Non-pigmented ciliary epithelial cell (primary cell): ENCODE measurements at places on chromosomes 2 and 18.

DNA sequence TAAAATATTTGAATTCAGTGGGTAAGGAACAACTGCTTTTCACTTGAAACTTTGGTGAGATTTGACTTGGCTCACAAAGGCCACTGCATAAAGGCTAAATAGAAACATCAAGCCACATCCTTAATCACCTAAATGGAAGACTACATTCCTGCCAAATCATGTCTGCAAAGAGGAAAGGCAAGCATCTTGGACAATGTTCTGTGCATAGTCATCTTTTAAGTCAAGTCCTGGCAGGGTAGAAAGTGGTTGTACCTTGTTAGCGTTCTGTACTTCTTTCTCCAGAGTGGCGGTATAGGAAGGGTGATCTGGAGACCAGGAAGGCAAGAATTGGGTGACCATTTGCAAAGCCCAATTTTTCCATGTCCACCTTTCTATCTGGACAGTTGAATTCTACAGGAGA is 121.4 kb upstream of the SLC14A2 start:
- DNase-seq, result no peak

DNA sequence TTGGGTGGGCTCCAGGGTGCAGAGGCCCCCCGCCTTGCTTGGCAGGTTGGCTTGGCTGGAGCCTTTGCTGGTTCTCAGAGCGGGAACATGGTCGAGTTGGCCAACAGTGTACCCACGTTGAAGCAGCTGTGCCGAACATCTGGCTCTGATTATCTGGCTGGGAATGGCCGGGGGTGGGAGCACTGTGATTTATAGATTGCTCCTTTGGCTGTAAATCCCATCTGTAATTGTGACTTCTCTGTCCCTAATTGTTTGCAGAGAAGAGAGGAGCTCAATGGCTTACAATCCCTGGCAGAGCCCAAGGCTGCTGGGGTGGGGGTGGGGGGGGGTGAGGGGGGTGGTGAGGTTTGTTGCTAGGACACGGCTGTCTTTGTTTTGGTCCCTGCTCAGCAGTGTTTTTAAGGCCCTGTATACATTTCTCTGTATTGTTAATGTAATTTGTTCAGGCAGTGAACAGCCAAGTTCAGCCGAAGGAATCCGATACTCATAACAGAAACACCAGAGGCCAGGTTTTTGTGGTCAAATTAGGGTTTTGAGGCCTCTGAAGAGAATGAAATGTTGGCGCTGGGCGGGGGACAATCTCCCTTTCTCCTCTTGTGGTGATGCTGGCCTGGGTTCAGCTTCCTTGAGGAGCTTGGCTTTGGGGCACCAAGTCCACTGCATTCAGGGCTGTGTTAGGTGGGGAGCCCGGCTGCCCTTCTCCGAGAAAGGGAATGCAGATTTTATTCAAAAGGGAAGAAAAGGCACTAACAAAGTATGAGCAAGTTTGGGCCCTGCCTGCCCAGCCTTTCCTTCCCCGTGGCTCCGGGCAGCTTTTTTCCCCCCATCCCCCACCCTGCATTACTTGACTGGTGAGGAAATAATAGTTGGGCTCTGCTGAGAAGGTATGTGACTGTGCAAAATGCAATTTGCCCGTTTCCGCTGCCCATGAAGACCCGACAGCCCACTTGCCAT is 82.5 kb downstream of the TCF7L1 start:
- DNase-seq, result peak; percentile 24

DNA sequence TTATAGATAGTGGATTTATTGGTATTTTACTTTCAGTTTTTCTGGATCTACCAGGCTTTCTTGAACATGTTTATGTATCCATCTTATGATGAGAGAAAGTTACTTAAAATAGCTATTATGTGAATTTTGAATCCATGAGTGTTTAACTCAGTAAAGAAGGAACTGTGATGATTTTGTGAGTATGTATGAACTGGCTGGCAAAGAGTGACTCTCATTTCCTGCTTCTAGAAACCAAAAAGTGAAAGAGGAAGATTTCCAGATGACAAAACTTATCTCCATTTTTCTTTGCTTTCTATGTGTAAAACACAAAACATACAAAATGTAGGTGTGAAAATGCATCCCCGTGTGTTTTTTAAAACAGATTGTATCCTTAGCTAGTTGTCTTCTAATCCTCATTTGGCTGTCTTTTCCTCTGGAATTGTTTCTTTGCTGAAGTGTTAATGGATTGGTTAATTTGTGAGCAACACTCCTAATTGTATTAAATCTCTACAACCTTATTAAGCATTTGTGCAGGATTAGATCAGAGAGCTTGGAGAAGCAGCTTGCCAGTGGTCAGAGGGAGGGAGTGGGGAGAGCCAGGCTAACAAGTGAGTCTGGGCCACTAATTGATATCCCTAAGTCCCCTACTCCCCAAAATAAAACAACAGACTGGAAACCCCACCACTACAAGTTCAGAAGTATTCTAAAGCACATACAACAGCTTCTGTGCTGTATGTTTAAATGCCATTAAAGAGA is 23.9 kb downstream of the PTPRM start:
- DNase-seq, result no peak

DNA sequence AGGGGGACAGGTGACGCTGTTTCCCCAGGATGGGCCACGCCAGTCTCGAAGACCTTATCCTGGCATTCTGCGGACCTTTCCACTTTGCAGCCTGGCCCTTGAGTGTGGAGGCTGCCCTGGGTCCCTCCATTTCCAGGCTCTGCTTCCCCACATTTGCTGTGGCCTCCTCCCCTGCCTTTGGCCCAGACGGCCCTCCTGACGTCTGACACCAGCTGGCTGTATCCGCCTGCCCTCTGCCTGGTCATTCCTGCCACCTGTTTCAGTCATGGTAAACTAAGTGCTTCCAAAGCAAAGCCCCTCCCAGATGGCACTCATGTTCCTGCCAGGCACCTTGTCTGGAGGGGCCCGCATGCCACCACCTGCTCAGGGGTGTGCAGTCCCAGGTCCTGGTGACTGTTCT is 95.1 kb downstream of the ASB1 start:
- no peak for DNase-seq

GRCh38 chr2:145464866-145465265 is 944.9 kb upstream of the ZEB2 start:
- DNase-seq, result no peak

DNA sequence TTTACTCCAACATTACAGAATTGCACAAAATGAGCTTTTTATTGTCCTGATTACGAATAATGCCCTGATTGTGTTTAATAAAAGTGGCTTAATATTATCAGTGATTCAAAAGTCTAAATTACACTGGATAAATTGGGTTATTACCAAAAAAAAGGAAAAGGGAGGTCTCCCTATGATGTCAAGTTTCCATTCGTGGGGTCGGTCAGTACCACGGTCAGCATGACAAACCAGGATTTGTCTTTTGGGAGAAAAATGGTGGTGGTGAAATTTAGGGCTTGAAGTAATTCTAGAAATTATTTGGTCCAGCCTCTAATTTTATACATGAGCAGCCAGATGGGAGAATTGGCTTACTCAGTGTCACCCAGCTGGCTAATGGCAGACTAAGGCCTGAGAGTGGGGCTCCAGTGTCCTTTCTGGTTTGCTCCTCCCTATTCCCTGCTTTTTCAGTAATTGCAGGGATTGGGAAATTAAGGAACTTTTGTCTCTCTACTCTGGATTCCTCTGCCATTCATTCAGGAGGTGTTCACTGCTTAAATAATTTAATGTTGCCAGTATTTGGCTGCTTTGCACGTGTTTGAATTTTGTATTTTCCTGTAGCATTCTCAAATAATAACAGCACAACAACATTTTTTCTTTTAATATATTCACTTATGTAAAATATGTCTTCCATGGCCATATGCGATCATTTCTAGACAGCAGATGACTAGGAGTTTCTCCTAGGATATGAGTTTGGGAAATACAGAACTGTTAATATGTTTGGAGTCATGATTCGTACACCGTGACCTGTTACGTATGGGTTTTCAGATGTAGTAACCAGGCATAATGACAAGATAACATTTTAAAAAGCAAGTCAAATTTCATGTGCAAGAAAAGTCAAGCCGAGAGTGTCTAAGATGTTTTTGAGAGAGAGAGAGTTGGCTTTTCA is 128.9 kb upstream of the NOSTRIN start:
- DNase-seq, result no peak
